ENCODE measurements at places on chromosomes 1 and 21.

- no peak for DNase-seq
These were observed 166.8 kb upstream of the HMCN1 start for GRCh38 chr1:185567440-185567839.

DNA sequence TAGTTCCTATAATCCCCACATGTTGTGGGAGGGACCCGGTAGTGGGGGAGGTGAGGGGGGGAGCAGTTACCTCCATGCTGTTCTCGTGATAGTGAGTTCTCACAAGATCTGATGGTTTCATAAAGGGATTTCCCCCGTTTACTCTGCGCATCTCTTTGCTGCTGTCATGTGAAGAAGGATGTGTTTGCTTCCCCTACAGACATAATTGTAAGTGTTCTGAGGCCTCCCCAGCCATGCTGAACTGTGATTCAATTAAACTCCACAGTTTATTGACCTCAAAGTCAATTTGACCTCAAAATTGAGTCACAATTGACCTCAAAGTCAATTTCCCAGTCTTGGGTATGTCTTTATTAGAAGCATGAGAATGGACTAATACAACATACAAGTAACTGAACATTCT, 19.7 kb downstream of the DPH5 start:
- no peak for DNase-seq

- no peak for DNase-seq
These were observed 139.7 kb upstream of the BEND5 start for GRCh38 chr1:48916130-48917069.

- no peak for DNase-seq
These were observed 91.5 kb upstream of the F3 start for GRCh38 chr1:94633051-94633450.

GRCh38 chr1:227927971-227928741, 19.6 kb downstream of the WNT9A start:
- DNase-seq: no peak

GRCh38 chr1:22537441-22538139, 25.7 kb upstream of the EPHA8 start:
- no peak for DNase-seq

DNA sequence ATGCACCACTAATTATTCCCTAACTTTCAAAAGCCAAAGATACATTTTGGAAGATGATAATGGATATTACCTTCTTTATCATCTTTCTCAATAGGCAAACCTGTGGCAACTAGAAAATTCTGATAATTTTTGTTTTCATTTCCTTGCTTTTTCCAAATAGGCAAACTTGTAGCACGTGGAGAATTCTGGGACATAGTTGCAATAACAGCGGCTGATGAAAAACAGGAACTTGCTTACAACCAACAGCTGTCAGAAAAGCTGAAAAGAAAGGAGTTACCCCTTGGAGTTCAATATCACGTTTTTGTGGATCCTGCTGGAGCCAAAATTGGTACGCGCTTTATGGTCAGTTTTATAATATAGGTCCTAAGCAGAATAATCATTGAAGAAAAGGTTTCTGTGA, 1.5 kb downstream of the FPGT start:
- DNase-seq: no peak

DNA sequence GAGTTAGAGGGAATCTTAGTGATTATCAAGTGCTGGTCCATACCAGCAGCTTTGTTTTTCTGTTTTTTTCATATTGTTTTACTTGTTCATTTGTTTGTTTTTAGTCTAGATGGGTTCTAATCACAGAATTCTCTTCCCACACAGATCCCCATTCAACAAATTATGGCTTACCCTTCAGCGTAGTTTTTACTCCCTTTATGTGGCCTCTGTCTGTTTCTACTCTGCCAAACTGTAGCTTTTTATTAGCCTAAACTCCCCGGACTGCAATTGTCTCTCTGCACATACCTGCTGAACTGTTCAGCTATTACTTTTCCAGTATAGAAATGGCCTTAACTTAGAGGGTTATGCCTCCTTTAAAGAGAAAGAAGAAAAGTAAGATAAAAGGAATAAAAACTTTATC, 348.5 kb downstream of the TGFB2 start:
- DNase-seq: no peak

DNA sequence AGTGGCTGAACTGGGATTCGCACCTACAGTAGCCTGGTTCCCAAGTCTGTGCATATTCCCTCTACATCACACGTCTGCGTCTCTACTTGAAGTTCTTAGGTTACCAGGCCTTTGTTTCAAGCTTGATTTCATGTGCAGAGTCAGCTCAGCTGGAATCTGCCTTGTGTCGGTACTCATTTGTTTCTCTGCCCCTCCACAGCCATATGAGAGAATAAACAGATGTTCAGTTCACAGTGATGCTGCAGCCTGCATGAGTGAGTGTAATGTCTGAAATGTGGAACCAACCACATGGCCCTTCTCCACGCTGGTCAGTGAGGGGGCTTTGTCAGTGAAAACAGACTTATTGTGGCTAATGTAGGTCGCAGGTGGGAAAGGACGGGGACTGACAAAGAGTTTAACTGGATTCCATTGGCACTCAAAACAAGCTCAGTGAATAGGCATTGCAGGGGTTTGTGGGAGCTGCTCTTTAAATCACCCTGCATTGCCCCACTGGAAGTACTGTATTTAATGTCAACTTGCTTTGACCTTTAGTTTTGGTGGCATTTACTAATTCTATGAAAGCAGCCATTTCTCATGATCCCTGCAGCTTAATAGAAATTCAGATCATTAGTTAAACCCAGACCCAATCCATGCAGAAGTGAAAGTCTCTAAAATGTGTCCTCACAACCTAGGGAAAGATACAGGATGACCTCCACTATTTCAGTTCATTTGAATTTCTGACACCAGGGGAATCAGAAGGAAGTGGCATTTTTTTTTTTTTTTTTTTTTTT, 136.4 kb upstream of the FAM78B start:
- DNase-seq: no peak

- DNase-seq: no peak
These were observed 48.1 kb upstream of the EEIG2 start for GRCh38 chr1:108511764-108512163.

- no peak for DNase-seq
These were observed 88.5 kb downstream of the BEND5 start for GRCh38 chr1:48688102-48688760.

Data from activated CD8-positive, alpha-beta memory T cell treated with anti-CD3 and anti-CD28 coated beads for 48 hours (primary cell).